ENCODE measurements at places on chromosomes 2 and 18.

- no peak for DNase-seq
These were observed 15.0 kb upstream of the GMPPA start for GRCh38 chr2:219483451-219484342.

DNA sequence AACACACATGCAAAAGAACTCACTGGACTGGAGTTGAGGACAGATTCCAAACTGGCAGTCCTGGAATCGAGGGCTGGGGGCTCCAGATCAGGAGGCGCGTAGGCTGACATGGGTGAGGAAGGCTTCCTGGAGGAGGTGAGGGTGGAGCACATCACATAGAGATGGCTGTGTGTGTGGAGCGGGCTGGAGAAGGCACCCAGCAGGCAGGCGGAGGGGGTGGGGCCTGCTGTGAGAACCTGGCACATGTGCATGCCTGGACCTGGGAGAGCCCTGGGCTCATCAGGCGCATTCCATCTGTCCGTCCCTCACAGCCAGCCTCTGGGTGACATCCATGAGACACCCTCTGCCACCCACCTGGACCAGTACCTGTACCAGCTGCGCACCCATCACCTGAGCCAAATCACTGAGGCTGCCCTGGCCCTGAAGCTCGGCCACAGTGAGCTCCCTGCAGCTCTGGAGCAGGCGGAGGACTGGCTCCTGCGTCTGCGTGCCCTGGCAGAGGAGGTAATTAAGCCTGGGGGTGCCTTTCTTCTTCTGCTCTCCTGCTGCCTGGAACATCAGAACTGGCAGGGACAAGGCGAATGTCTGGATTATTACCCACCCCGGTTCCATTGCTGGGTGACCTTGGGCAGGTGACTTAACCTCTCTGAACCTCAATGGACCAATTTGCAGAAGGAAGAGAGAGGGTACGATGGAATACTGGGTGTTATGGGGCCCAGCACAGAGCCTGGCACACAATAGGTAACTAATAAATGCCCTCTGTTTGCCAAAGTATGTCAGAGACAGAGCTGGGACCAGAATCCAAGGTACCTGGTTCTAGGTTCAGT, 108.3 kb downstream of the DYSF start:
- DNase-seq: no peak

- no peak for DNase-seq
These were observed 676.4 kb upstream of the CHAC2 start for GRCh38 chr2:53091183-53091582.

DNA sequence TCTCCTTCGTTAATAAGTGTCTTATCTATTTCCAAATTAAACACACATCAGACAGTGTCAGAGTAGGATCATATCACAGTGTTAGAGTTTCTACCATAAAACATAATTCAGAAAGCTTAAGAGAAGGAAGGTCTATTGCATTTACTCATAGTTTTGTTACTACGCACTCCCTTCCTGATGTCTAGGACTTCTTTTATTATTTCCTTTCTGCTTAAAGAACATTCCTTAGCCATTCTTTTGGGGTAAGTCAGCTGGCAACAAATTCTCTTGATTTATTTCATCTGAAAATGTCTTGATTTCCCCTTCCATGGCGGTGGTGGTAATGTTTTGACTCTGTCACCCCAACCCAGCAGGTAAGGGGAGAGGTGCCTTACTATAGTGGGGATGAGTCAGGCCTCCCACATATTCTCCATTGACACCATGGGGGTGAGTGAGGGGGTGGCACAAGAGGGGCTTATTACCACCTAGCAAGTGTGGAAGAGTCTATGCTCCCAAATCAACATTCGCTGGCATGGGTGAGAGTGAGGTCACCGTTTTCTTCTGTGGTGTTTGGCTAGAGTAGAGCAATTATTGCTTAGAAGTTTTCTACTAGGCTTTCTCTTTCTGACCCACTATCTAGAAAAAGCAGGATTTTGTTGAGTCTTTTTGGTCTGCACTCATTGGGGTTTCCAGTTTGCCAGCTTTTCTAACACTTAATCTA, 29.9 kb downstream of the ABCB11 start:
- DNase-seq: no peak

DNA sequence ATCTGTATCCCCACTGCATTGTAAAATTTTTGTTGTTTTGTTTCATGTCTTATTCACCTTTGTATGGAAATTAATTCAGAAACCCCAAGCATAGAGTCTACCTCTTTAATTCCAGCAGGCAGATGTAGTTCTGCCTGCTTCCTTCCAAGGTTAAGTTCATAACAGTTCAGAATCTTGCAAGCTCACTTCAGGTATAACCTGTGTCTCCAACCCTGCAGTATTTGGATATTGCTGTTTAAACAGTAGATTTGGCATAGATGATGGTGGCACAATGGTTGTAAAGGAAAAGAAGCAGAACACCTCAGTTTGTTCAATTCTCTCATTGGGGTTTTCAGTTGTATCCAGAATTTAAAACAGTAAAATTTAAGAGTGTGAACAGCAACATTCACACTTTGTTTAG, 21.2 kb downstream of the SULT1C2 start:
- DNase-seq: no peak

DNA sequence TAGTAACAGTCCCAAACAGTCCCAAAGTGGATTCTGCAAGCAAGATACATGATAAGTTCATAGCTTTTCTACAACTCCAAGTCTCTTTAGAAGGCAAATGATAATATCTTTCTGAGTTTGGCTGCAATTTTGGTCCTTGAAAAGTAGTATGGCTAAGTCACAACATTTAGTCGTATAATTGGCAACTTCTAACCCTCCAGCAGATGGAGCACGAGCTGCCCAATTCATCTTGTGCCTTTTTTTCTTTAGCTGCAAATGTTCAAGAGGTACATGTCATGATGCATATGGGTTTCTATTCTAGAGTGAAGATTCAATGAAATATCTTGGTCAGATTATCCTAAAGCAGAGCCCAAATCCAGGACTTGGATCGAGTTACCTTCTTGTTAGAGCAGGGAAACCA, 127.0 kb upstream of the KLHL14 start:
- no peak for DNase-seq

GRCh38 chr2:238714038-238714528, 133.8 kb upstream of the TWIST2 start:
- DNase-seq: no peak

- no peak for DNase-seq
These were observed 16.6 kb upstream of the TTL start for GRCh38 chr2:112465382-112465781.

DNA sequence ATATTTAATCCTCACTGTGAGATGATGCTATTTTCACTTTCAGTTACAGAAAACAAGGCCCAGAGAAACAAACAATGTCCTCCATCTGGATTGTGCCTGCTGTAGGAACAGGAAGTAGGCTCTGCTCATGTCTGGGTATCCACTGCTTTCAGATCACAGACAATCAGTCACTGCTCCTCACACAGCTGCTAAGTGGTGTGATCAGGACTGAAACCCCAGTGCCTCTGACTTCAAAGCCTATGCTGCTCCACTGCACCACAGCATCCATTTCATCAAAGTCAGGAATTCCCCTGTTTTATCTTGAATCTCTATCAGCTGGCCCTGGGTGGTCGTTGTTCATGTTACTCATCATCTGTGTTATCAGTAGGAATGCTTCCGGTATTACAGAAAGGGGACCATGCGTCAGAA, 303.8 kb upstream of the TRIB2 start:
- DNase-seq: peak; percentile 41

- no peak for DNase-seq
These were observed 210.1 kb downstream of the IKZF2 start for GRCh38 chr2:212941361-212941760.

DNA sequence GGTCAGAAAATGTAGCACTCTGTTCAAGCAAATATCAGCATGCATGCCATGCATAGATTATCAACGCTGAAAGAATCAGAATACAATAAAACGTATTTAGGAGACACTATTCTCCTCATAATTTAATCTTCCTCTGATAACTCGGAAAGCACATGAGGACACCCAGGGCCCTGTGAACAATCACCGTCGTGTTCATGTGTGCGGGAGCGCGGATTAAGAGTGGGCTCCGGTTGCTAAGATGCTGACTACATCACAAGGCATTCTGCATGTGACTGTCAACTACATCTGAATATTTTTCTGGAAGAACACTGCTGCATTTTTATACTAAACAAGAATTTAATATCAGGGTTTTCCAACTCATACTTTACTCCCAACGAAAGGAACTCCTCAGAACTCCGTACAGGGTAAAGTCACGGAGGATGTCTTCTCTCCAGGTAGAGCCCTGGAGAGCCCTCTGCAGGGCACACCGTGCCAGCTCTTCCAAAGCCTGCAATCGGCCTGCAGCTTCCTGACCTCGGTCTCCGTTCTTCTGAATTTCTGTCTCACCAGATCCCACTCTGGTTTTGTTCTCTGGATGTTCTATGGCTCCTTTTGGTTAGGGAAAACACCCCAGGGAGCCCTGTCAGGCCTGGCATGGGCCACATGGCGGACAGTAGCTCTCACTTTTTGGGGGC, 59.6 kb downstream of the ZNF516 start:
- DNase-seq: no peak

DNA sequence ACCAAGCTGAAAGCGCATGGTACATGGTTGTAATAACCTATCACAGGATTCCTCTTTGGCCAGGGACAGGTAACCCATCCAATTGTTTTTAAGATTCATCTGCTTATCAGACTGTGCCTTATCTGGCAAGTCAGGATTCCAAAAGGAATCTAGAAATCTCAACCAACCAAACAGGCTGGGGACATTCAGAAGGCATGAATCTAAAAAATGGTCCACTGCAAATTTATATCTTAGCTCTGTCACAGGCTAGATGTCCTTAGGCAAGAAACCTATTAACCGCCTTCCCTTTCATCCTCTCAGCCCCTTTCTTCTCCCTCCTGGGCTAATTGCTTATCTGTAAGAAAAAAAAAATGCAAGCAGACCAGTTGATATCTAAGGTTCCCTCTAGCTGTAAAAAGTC, 4.3 kb downstream of the LRP2 start:
- no peak for DNase-seq

- no peak for DNase-seq
These were observed 66.2 kb upstream of the PROKR1 start for GRCh38 chr2:68577183-68577582.

GRCh38 chr2:133462811-133463210, 105.5 kb downstream of the NCKAP5 start:
- no peak for DNase-seq

DNA sequence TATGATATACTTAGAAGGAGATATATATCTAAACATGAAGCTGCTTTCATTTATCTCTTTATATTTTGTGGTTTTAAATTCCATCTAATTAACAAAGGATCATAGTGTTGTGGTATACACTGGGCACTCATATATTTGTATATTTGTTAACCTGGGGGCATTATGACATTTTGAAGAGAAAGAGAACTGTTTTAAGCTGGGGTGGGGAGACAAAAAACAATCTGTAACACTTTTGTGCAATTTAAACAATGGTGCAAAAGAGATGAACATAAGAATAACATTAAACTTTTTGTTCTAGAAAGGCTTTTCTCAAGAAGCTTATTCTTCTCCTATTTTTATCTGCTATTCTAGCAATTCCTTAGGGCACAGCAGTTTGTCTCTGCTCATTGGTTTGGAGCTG, 842.0 kb upstream of the CDH2 start:
- DNase-seq: no peak

- no peak for DNase-seq
These were observed 63.8 kb downstream of the EHD3 start for GRCh38 chr2:31297751-31298150.

DNA sequence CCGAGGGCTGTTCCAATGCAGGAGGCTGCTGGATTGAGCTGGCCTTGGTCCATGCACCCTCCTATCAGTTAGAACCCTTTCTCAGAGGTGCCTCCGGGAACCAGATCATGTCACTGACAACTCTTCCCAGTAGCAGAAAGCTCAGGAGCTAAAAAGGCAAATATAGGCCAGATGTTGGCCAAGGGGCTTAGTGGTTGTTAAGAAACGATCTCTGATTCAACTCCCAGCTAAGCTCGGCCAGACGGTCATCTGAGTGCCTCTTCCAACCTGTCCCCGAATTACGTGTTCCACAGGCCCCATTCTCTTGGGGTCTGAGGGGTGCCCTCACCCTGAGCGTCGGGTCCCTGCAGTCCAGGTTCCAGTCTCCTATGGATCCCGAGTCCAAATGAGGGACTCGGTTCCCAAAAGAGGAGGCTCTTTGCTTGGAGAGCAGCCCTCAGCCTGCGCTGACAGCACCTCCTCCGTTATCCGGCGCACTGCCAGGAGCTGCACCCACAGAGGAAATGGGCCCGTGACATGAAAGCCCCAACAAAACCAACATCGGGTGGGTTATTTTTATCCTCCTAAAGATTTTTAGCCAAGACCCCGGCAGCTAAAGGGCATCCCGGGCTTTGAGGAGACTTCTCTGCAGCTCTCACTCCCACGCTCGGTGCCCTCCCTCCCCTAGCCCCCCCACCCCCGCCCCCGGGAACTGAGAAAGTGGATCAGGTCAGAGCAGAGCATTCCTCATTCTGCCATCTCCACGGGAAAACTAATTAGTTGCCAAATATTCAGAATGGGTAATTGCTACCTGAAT, 106.6 kb upstream of the ID2 start:
- DNase-seq: no peak

DNA sequence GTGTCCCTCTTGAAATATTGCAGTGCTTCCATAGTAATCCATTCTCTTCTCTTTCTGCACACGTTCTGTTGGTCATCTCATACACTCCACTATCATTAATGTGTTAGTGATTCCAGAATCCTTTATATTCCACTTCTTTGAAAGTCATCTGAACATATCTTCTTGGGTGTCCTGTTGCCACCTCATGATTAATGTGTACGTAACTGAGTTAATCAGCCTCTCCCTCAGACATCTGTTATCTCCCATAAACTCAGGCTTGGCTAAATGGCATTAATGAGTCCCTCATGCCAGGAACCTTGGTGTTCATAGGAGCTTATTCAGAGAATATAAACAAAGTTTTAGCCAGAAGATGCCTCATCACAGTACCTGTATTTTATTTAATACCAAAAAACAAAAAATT, 126.4 kb downstream of the NCOA1 start:
- no peak for DNase-seq

- DNase-seq: no peak
These were observed 7.3 kb downstream of the LYPD1 start for GRCh38 chr2:132662732-132663131.

DNA sequence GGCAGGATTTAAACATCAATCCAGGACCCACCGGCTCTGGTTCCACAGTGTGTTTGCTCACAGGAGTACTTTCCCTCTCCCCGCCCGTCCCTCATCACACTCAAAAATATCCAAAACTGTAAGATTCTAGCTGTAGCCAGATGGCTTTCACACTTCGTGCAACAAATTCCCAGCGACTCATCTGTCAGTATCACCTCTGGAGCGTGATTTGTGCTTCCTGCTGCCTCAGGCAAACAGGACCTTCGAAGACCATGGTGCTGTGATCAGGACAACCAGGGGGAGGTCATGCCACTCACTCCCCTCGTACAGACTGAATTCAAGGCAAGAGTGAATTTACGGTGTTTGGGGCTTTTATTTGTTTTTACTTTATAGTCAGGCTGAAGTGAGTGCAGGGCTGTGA, 154.5 kb upstream of the PID1 start:
- no peak for DNase-seq

GRCh38 chr18:32469190-32469651, 1.5 kb downstream of the GAREM1 start:
- no peak for DNase-seq

DNA sequence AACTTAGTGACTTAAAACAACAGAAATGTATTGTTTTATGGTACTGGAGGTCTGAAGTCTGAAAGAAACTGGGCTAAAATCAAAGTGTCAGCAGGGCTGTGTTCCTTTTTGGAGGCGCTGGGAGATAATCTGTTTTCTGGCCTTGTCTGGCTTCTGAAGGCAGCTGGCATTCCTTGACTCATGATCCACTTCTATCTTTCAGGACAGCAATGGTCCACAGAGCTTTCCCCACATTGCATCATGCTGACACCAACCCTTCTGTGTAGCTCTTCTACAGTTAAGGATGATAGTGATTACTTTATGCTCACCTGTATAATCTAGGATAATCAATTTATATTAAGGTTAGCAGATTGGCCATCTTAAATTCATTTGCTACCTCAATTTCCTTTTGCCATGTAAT, 392.1 kb downstream of the TDRD15 start:
- no peak for DNase-seq

Data from activated naive CD8-positive, alpha-beta T cell treated with anti-CD3 and anti-CD28 coated beads, Interleukin-2, amount 50 U/mL, for 16 hours (primary cell).